ENCODE measurements at places on chromosomes 1 and 21. TPM values are rescaled to one million over a fixed set of nuclear protein-coding genes. Genes with fewer than 3 reads are reported as not detected.

DNA sequence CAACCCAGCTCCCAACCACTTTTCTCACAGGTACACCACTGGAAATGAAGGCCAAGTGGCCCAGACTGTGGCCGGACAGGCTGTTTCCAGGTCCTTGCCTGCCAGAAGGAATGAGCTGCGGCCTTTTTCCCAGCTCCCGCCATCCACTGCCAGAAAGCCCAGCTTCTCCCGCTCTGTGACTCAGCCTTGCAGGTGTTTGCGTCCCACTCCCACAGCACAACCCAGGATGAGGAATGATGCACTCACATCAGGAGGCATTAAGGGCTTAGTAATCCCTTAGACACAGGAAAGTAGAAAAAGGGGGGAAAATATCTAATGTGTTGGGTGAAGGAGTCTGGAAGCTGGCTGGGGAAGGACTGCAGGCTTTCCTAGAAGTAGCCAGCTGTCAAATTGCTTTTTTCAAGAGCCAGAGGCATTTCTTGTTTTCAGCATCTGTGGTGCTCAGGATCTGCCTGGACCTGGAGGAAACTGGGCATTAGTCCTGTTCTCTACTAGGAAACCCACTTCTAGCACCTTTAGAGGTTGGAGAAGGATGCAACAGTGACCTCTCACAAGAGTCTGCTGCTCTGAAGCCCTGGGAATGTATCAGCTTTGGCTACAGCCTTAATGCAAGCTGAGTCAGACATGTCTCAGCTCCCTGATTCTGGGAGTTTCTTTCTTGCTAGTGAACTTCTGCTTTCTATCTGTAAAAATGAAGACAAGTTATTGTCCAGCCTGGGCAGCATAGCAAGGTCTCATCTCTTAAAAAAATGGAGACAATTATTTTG, 13.2 kb upstream of the MAP1LC3C start:
- DNase-seq = no peak

GRCh38 chr1:37930246-37931101, 16.4 kb downstream of the INPP5B start:
- no peak for DNase-seq

DNA sequence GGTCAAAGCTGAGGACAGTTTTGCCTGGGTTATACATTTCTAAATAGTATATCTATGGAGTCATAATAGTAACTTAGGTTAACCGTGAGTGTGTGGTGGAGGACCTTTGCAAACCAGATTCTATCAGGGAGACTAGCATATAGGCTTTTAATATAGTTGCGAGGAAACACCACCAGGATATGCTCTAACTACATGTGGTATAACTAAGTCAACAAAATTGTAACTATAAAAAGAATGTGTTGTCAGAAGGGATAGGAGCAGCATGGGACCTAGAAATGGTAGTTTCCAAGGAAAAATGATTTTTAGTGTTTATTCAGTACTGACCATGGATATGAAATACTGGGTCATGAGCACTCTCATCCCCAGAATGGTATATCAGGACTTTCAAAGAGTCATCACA, 338.1 kb downstream of the TGFB2 start:
- DNase-seq = no peak

DNA sequence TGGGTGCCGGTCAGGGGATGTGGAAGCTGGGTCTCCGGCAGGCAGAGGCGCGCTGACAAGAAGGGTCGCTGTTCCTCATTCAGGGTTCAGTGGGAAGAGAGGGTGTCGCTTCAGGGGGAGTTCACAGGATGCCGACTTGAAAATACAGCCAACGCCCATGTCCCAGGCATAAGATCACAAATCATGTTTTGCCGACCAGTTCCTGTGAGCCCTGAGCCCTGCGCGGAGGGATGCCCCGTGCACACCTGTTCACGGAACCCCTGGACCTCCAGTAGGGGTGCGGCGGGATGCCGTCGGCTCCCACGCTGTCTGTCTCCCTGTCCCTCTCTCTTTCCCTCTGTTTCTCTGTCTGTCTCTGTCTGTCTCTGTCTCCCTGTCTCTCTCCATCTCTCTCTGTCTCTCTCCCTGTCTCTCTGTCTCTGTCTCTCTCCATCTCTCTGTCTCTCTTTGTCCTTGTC, 26.8 kb downstream of the TP73 start:
- no peak for DNase-seq

- no peak for DNase-seq
These were observed 2.8 kb downstream of the POLR3GL start for GRCh38 chr1:145967288-145967687.

DNA sequence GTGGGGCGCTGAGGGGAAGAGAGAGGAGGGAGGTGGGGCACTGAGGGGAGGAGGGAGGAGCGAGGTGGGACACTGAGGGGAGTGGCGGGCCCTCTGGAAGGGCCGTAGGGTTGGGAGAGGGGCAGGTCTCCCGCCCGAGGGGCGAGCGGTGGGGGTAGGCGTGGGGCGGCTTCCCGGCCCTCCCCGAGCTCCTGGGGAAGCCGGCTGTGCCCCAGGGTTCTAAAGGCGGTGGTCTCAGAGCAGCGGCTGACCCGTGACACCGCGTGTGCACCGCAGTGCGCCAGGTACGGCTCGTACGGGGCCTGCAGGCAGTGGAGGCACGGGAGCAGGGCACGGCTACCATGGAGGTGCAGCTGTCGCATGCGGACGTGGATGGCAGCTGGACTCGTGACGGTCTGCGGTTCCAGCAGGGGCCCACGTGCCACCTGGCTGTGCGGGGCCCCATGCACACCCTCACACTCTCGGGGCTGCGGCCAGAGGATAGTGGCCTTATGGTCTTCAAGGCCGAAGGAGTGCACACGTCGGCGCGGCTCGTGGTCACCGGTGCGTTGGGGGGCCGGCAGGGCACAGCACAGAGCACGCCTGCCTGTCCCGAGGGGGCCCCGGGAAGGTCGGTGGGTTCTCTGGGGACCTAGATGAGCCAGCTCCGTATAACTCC, 68.5 kb downstream of the OBSCN start:
- peak; percentile 61 for DNase-seq

- DNase-seq = no peak
These were observed 3.3 kb downstream of the CNST start for GRCh38 chr1:246569248-246570238.

GRCh38 chr1:112727716-112728115, 12.6 kb upstream of the PPM1J start:
- no peak for DNase-seq

DNA sequence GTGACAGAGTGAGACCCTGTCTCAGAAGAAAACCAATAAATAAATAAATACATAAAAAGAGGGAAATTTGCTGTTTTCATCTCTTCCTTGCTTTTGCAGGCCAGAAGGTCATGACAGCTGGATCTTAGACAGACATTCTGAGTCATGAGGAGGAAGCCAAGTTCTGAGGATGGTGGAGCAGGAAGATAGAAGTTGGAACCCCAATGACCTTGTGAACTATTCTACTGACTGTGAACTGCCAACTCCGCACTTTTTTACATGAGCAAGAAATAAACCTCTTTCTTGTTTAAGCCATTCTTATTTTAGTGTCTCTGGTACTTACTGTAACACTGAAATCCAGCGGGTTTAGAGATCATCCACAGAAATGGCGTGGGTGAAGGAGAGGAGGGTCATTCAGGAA, 8.5 kb downstream of the CD84 start:
- no peak for DNase-seq

DNA sequence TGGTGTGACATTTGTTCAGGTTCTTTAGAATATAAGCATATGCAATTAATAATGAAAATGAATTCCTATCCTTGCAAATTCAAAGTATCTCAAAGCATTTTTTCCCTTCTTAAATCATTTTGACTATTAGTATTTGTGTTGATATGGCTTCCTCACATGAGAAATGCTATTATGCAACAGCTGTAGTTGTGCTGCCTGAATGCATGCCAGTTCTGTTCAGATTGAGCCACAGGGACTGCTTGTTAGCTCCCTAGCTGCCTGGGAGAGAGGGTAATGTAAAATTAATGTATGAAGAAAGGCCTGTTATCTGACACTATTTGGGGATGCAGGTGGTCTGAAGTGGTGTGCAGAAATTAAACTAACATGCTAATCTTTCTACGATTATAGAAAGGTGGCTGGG, 45.5 kb downstream of the CACHD1 start:
- DNase-seq = peak; percentile 58

DNA sequence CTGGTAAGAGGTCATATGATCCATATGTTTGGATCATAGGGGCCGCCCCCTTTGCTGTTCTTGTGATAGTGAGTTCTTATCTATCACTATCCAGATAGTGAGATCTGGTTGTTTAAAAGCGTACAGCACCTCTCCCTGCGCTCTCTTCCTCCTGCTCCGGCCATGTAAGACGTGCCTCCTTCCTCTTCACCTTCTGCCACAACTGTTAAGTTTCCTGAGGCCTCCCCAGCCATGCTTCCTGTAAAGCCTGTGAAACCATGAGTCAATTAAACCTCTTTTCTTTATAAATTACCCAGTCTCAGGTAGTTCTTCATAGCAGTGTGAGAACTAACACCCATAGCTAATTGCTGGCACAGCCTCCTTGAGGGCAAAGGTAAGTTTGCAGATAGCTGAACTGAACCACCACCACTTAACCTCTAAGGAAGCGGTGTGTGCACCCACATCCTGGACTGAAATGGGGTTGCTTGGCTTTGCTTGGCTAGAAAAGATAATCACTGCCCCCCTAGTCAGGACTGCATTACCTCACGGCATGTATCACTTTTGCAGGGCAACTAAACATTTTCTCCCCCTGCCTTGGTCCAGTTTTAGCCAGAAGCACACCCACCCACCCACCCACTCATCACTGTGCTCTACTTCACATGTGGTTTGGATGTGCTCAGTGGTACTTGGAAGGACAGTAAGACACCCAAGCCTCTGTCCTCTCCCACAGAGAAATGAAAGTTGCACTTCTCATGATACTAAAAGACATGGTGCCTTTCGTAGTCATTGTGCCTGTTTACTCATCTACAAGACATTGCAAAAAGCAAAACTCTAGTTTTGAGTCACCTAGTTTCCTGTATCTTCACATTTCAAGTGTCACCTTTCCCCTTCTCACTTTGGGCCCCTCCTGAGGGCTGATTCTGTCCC, 23.1 kb upstream of the PTAFR start:
- DNase-seq = no peak

DNA sequence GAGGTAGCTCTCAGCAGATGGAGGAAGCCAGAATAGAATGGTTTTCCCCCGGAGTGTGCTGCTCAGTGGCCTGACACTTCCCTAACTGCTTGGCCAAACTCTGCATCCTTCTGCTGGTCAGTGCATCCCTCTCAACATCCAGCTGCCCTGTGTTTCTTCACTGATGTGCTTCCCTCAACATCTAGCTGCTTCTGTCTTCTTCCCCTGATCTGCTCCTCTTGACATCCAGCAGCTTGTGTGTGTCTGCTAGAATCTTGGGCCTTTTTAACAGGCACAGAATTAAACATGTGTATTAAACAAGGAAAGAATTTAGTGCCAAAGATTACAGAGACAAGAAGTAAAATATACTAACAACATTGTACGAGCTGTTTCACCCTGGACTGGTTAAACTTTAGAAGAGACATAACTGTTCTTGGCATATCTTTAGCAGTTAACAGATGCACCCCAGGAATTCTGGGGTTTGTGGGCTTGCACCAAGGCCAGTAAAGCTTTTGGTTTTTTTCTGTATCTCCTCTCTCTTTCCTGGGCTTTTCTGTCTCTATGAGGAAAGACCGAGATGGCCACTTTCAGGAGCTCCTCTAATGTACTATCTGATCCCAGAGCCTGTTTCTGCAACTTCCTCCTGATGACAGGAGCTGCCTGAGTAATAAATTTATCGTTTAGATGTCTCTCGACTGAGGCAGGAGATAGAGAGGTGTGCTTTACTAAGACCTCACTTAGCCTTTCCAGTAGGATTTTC, 34.8 kb upstream of the HSD3B1 start:
- DNase-seq = no peak

GRCh38 chr1:224851210-224851847, 78.1 kb upstream of the DNAH14 start:
- peak; percentile 75 for DNase-seq

DNA sequence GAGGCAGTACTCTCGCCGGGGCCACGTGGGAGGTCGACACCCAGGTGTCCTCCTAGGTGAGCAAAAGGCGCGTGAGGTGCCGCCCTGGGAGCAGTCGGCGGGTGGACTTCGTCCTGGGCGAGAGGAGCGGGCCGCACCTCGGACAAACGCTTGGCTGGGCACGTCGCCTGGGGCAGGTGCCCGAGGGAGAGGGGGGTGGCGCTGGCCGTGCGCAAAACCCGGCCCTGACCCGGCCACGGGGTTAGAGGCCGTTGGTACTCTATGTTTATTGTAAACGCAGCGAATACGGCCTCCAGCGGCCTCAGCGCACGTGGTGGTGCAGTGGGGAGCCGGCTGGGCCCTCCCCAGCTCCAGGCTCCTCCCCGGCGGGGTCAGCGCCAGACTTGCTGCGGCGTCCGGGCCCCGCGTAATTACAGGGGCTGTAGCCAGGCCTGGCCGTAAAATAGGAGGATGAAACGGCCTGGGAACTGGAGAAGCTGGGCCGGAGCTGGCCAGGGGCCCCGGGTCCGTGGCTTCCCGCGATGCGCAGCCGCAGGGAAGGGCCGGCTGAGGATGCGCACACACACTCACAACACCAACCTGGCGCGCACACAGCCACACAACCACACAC, 1.6 kb upstream of the EFNA1 start:
- peak; percentile 85 for DNase-seq

DNA sequence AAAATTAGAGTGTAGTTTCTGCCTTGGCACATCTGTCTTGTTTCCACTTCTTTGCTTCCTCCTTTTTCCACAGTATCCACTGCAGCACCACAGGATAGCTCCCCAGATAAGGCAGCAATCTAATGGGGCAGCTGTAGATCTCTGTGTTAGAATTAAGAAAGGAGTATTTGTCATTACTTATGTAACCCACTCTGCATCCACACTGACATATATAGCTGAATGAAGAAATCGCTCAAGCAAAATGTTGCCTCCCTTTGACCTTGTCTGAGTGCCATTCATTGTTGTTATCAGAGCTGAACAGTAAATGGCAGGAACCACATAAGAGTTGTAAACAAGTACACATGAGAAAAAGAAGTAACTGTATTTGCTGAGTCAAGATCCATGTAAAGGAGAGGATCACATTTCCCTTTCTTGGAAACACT, 45.9 kb upstream of the DPH5 start:
- DNase-seq = no peak

GRCh38 chr1:76027341-76027740, 47.2 kb upstream of the ST6GALNAC3 start:
- DNase-seq = no peak

DNA sequence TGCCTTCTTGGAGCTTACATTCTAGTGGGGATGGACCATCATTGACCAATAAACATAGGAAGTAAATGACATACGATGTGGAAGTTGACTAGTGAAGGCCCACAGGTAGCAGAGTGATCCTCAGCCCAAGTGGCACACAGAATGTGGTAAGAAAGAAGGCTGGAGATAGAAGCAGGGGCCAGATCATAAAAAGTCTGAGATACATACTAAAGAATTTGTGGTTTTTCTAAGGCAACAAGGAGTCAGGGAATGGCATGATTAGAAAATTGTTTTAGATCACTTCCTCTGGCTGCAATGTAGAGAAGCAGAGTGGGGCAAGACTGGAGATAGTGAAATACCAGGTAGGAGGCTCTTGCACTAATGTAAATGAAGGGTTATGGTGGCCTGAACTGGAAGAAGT, 154.0 kb downstream of the VPS13D start:
- no peak for DNase-seq

CRP gene
- total RNA-seq = 0.22 TPM

KCNQ4 gene
- 2.3 TPM for total RNA-seq

SLC35F3 gene
- total RNA-seq = not detected

PLA2G2D gene
- total RNA-seq = not detected

MAN1C1 gene
- 29.4 TPM for total RNA-seq

Data from sciatic nerve (tissue), 2 donors.